ENCODE measurements at places on chromosomes 6 and 20.

DNA sequence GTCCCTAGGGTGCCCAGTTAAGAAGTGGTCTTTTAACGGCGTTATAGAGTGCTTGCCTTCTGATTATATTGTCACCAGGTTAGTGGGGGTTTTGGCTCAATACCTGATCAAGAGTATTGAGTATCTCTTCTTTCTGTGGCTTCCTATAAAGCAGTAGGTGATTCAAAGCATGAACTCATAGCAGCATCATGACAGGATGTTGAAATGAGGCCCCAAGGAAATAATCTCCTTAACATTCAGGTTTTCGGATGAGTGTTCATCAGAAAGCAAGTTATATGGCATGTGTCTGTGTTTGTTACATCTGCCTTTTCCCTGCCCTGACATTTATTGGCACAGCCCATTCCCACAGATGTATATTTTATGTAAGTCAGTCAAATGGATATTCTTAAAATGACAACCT is 301.0 kb downstream of the FARS2 start:
- no peak for DNase-seq

GRCh38 chr20:58634521-58635278 is 16.4 kb upstream of the STX16 start:
- peak; percentile 38 for DNase-seq

- DNase-seq = peak; percentile 52
These were observed 171.4 kb upstream of the ZNF337 start for GRCh38 chr20:25867776-25868649.

- DNase-seq = no peak
These were observed 117.4 kb downstream of the TBC1D32 start for GRCh38 chr6:121216928-121217327.

- no peak for DNase-seq
These were observed 43.8 kb upstream of the DYNLRB1 start for GRCh38 chr20:34472246-34472925.

DNA sequence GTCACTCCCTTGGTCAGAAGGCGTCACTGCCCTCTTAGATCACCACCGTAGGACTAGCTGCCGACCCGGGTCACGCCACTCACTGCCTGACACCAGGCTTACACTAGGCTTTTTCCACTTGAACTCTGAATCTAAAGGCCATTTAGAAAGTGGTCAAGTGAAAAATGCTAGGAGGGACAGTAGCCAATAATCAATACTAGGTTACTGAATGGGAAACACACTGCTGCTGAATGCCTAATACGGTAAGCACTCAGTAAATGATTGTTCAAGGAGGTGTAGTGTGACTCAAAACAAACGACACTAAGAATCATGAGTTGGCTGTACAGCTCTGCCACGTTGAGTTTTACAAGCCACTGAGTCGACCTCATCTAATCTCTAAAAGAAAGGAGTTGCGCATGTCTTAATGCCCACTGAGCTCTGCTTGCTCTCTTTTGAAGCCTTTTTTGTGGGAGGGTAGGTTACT is 760 bp upstream of the IBTK start:
- DNase-seq = no peak

GRCh38 chr6:45445364-45445748 is 67.6 kb upstream of the SUPT3H start:
- no peak for DNase-seq

GRCh38 chr6:132669690-132670291 is 10.8 kb upstream of the TAAR1 start:
- no peak for DNase-seq

DNA sequence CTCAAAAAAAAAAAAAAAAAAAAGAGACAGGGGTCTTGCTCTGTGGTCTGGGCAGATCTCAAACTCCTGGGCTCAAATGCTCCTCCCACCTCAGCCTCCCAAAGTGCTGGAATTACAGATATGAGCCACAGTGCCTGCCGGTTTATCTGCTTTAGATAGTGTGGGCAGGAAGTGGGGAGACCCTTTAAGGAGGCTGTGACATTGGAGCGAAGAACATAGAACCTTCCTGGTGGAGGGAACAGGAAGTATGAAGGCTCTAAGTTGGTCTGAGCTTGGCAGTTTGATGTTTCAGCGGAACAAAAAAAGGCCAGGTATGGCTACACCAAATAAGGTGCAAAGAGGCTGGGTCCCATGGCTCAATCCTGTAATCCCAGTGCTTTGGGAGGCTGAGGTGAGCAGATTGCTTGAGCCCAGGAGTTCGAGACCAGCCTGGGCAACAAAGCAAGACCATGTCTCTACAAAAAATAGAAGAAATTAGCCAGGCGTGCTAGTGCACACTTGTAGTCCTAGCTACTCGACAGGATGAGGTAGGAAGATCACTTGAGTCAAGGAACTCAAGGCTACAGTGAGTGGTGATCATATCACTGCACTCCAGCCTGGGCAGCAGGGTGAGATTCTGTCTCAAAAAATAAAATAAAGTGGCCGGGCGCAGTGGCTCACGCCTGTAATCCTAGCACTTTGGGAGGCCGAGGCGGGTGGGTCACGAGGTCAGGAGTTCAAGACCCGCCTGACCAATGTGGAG is 8.7 kb upstream of the ZMYND8 start:
- no peak for DNase-seq

- DNase-seq = no peak
These were observed 134.4 kb upstream of the TOP1 start for GRCh38 chr20:40894237-40894630.

- DNase-seq = no peak
These were observed 148.9 kb downstream of the TMEM200A start for GRCh38 chr6:130514712-130515111.

DNA sequence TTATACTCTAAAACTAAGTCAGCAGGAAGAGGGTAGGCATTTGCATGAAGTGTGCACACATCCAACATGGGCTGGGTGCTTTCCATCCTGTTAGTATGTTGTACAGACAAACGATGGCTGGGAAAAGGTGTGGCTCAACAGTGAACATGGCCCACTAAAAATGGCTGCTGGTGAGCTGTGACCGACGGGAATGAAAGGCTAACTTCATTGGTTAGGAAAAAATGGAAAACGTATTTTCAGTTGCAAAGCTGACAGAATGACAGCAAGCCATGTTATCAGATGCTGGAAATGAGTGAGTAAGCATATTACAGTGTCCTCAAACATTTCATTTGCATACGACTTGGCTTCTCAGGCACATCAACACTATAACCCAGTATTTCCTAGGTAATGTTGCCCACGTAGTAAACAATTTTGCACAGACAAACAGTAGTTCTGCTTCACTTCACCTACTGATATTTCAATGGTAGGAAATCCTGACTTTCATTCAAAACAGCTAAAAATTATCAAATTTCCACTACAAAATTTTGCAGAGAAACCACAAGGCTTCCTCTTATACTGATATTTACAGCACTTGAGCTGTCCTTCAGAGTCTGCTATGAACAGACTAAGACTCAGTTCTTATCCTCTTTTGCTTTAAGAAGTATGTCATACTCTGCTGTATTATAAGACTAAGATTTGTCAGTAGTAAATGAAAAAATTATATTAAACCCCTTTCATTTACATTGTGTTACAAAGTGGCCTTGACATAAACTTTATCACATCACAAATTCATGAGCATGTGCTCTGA is 98.9 kb downstream of the IRF4 start:
- peak; percentile 43 for DNase-seq

DNA sequence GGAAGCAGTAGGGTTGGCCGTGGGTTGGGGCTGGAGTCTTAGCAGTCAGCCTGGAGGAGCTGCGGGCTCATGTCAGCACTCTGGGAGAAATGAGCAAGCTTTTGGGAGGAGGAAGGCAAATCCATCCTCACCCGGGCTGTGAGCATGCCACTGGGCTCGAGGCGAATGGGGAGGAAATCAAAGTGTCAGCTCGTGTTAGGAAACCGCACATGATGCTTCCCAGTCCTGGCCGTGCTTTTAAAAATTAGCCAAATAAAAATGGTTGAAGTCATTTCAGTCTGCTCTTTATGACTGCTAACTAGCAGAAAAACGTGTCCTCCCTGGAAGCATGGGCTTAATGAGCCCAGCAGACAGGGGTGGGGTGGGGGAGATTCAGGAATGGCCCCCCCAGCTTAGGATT is 98.1 kb downstream of the NFATC2 start:
- no peak for DNase-seq

DNA sequence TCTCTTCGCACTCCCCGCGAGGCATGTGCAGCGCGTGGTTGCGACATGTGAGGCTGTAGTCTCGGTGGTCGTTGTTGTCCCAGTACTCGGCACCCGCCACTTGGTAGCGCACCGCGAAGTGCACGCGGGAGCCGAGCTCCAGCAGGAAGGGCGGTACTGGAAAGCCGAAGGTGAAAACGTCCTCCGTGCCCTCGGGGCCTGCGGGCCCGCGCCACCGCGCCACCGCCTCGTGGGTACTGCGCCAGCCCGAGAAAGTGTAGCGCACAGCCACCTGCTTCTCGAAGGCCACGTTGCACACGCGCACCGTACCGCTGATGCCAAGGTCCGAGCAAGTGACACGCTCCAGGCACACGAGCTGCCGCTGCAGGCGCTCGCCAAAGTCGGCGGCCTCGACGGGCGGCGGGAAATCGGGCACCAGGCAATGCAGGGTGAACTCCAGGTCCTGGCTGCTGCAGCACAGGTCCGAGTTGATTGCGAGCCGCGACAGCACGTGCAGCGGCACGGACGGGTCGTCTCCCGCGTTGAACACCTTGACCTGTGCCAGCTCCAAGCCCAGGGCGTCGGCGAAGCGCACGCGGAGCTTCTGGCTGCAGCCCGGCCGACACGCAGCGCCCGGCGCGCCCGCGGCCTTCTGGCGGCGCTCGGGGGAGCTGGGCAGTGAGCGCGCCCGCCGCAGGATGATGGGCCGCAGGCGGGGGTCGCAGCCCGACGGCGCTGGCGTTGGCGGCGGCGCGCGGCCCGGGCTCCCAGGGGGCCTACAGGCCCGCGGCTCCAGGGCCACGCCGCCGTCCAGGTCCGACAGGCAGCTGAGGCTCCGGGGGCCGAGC is 840 bp downstream of the PPP1R3D start:
- no peak for DNase-seq

DNA sequence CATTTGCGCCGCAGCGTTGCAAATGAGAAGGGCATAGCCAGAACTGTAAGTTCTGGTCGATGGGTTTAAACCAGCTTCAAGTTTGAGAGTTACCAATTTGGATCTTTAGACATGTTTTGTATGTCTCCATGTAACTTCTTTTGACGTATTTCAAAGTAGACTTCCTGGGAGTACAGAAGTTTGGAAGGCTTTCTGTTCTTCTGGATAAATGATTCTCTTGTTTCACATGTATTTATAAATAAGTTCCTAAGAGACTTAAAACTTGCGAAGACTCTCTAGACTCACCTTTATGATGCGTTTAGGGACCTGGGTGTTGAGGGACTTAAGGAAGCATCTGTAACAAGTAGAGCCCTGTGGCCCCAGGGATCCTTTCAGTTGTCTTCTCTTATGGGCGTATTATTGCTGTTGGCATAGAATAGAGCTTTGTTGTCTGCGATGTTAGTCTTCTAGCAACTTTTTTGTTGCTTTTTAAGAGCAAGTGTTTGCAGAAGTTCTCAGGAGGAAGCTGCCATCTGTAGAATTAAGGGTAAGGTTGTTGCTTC is 1.3 kb downstream of the CDYL start:
- no peak for DNase-seq

GRCh38 chr6:7238900-7239589 is 74.0 kb downstream of the SSR1 start:
- peak; percentile 53 for DNase-seq

- no peak for DNase-seq
These were observed 2.1 kb downstream of the PTPRT start for GRCh38 chr20:43187476-43188233.
